ENCODE measurements at places on chromosomes 1 and 21.

DNA sequence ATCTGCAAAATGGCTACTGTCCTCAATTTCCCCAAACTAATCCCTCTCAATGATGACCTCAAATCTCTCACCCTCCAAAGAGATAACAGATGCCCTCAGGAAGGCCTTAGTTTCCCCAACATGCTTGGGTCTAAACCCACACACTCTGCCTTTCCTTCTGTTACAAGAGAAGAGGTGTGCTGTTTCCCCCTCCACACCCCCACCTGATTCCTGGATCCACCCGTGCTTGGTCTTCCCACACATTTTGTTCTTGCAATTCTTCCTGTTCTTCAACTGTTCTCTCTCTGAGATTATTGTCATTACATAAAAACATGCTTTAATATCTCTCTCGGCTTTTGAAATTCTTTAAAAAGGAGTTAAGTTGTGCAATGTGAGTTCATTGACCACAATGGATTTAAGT, 5.7 kb upstream of the CBR3 start:
- no peak for DNase-seq

- no peak for DNase-seq
These were observed 198.6 kb downstream of the ADGRL2 start for GRCh38 chr1:81999364-81999763.

DNA sequence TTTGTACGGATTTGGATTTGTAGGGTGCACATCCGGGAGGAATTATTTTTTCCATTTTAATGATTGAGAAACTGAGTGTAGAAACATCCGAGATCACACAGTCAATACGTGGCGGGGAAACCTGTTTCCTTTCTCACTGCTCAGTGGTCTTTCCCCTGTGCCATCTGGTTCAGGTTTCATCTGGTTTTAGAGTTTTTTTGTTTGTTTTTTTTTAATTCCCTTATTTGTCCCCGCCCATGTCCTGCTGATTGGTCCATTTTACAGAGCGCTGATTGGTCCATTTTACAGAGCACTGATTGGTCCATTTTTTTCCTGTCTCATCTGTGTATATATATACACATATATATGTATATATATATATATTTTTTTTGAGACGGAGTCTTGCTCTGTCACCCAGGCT, 6.0 kb downstream of the TRPM2 start:
- DNase-seq, result no peak

GRCh38 chr1:154802336-154802969, 67.6 kb downstream of the KCNN3 start:
- no peak for DNase-seq

GRCh38 chr1:46802901-46803574, 4.2 kb downstream of the CYP4B1 start:
- no peak for DNase-seq

DNA sequence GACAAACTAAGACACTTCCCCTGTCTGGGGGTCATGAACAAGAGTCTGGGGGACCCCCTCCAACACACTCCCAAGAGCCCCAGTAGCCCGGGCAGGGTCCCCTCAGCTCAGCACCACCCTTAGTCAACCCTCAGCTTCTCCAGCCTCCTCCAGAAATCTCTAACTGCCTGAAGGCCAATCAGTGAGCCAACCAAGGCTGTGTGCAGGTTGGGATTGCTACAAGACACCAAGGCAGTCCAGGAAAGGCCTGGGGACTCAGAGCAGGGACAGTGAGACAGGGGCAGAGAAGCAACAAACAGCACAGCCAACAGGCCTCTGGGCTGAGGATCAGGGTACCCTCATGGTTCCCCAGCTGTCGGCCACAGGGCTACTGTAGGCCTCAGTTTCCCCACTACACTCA, 13.3 kb downstream of the SMIM12 start:
- DNase-seq, result no peak

- DNase-seq, result peak; percentile 19
These were observed 8.2 kb upstream of the TARBP1 start for GRCh38 chr1:234486858-234487840.

GRCh38 chr1:151840421-151840820, 801 bp upstream of the C2CD4D start:
- no peak for DNase-seq

GRCh38 chr1:20266141-20266540, 24.5 kb upstream of the VWA5B1 start:
- no peak for DNase-seq

GRCh38 chr1:152053375-152053774, 16.6 kb upstream of the S100A11 start:
- no peak for DNase-seq
